Activated CD8-positive, alpha-beta memory T cell treated with anti-CD3 and anti-CD28 coated beads, Interleukin-2, amount 50 U/mL, for 48 hours (primary cell): ENCODE measurements at places on chromosomes 1 and 21.
A peak's percentile ranks its signal among the peaks of the same experiment; 100 is the strongest.

DNA sequence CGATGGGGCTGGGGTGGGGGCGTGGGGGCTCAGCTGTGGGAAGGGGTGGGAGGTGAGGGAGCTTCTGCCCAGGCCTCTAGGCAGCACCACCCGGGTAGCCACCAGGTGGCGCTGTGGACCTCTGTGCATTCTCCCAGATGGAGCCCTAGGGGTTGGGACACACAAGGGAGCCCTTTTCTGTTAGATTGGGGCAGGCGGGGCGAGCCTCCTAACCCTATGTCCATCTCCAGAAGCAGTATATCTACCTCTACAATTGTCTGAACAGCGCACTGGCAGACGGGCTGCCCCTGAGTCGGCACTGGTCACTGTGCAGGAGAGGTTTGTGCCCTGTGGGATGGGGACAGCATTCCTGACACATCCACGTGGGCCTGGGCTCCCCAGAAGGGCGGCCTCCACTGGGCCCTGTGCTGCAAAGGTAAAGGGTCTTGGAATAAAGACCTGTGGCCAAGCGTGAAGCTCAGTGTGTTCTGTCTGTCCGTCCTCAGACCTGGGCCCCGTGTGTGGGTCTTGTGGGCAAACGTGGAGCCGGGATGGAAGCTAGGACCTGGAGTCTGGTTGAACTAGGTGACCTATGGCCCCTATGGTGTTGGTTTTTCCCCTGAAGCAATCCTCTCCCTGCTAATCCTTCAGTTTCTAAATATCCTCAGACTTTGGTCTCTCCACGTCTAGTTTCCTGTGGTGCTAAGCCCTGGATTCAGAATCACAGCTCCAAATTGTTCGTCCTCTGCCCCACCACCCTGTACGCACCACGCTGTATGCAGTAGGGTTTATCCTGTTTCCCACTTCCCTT lies 4.4 kb upstream of the LGR6 start:
- peak; percentile 96 for DNase-seq

DNA sequence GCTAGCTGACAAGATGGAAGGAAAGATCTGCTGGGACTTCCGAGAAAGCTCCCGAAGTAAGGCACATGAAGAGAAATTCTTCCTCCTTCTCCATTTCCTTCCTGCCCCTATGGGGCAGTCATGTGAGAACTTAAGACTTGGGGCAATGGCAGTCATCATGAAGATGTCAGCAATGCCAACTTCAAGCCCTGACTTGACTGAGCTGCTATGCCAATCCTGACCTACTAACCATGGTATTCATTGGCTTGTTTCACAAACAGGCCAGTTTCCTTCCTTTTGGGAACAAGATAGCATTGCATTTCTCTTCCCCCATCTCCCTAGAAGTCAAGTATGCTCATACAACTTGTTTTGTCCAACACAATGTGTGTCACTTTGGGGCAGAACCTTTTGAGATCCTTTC lies 25.5 kb downstream of the GRIK1 start:
- no peak for DNase-seq

DNA sequence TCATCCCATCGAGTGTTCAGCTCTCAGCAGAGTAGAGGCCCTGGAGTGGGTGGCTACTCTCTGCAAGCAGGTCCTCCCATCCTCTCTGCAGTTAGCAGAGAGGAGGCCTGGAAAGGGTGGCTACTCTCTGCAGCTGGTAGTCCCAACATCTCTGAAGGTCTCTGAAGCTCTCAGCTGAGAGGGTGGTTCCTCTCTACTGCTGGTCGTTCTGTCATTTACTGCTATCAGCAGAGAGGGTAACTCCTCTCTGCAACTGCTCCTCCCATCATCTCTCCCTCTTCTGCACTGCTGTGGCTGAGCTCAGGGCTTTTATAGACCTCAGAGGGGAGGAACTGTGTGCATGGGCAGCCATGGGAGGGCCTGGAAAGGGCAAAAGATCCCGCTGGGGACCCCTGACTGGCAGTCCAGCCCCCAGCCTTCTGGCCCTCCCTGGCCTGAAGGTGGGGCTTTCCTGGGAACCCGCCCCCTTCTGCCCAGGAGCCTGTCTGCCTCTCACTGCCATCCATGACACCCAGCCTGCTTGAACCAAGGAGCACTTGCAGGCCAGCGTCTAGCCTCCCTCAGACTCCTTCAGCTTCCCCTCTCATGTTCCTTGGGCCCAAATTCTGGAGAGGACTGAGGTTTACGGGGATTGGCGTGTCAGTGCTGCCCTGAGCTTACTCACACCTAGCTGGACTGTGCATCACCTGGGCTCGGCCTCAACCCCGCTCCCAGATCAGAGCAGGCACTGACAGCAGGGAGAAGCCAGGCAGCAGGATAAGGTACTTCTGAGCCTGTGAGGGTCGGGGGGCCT lies 898.3 kb upstream of the NEGR1 start:
- no peak for DNase-seq

- no peak for DNase-seq
Observed at GRCh38 chr1:50358962-50359361, 64.3 kb downstream of the DMRTA2 start.

DNA sequence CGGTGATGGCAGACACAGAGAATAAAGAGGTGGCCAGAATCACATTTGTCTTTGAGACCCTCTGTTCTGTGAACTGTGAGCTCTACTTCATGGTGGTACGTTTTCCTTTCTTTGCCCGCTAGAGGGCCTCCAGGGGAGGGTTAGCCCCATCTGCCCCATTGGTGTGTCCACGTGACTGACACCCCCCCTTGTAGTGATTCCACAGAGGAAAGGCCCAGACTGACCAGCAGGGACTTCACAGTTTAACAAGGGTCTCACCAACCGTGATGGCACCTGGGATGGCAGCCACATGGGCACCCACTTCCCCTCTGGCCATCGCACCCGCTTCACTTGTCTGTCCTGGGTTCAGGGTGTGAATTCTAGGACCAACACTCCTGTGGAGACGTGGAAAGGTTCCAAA lies 22.3 kb upstream of the SARS1 start:
- no peak for DNase-seq

DNA sequence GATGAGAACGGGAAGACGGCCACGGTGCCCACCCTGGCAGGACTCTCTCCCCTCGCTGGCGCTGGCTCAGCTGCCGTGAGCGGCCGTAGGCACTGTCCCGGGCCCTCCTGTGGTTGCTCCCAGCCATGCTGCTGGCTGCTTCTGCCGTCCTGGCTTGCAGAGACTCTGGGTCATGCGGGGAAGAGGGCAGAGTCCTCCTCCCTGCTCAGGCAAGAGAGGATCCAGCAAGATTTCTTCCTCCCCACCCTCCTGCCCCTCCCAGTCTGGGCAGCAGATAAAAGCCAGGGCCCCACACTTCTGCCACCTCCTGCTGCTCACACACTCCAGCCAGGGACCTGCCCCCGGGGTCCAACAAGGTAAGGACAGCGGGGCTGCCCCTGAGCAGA lies 60.1 kb downstream of the AGPAT3 start:
- DNase-seq = no peak

GRCh38 chr1:98045211-98045766 lies 124.5 kb upstream of the DPYD start:
- peak; percentile 54 for DNase-seq

- no peak for DNase-seq
Observed at GRCh38 chr1:47596328-47596727, 158.5 kb downstream of the FOXD2 start.

DNA sequence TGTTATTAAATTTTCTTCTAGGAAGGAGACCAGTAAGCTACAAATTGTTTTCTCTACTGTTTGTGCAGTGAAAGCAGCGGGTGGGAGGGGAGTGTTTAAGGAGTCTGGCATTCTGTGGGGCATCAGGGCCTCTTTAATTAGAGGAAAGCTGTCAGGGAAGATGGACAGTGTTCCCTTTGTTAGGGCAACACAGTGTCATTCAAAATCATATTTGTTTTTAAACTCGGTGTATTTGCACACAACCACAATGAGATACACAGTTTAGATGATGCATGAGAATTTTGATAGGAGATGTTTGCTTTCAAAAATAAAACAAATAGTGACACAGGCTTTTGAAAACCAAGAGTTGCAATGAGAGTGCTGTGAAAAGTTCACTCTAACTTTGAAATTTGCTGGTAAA lies 15.1 kb upstream of the ST6GALNAC3 start:
- DNase-seq = no peak

DNA sequence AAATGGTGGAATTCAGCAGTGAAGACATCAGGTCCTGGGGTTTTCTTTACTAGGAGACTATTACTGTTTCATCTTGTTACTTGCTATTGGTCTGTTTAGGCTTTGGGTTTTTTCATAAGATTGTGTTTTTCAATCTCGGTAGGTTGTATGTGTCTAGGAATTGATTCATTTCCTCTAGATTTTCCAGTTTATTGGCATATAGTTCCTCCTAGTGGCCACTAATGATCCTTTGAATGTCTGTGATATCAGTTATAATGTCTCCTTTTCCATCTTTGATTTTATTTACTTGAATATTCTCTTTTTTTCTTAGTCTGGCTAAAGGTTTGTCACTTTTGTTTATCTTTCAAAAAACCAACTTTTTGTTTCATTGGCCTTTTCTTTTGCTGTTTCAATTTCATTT lies 233.0 kb downstream of the RWDD3 start:
- no peak for DNase-seq

DNA sequence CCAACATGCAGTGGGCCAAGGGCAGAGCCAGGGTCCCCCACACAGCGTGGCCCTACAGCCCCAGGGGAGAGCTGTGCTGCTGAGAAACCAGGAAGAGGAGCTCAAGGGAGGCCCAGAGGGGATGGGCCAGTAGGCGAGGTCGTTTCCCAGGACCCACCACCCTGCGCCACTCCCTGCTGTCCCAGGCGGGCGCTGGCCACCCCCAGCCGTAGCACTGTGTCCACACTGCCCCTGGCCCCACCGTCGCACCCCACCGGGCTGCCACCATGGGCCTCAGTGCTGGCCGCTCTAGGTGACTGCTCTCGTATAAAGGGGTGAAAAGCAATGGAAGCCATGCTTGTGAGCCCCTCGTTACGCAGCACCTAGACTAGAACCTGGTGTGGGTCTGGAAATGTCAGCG lies 22.4 kb downstream of the NADK start:
- DNase-seq = no peak

DNA sequence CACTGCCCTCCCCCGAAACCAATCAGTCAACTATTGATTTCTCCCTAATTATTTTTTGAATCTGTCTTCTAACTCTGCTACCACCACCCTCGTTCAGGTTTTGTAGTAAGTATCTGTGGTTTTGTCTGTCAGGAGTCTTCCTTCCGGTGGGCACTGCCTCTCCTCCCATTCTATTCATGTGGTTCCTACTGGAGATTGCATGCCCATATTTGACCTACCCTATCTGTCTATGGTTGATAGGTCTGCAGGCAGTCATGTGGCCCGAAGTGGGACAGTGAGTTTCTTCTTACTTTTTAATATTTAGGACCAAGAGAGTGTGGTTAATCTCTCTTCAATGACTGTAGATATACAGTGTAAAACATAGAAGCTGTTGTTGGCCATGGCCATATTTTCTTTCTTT lies 17.8 kb upstream of the MAST2 start:
- no peak for DNase-seq

- no peak for DNase-seq
Observed at GRCh38 chr1:54047384-54048305, 5.4 kb downstream of the TMEM59 start.

DNA sequence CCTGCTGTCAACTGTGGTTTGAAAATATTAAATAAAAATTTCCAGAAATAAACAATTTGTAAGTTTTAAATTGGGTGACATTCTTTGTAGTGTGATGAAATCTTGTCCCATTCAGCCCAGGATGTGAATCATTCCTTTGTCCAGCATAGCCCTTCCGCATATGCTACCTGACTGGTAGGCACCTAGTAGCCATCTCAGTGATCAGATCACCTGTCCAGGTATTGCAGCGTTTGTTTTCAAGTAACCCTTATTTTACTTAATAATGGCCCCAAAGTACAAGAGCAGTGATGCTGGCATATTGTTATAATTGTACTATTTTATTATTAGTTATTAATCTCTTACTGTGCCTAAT lies 351.6 kb upstream of the B3GALT2 start:
- DNase-seq = no peak

GRCh38 chr1:25484096-25484495 lies 53.4 kb downstream of the MACO1 start:
- DNase-seq = no peak

GRCh38 chr1:201714542-201715329 lies 114.2 kb upstream of the IPO9 start:
- no peak for DNase-seq

DNA sequence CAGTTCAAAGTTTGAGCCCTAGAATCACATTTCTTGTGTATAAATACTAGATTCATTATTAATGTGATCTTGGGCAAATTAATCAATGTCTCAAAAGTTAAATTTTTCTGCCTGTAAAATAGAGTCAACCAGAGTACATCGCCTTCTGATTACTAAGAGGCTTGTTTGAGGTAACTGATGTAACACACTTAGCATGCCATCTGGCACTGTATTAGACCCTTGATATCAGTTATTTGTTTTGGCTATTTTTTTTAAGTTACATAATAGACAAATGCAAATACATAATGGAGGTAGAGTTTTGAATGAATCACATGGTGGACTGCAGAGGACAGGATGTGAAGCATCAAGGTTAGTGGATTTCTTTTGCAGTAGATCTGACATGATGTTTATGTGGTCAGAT lies 298.4 kb downstream of the ADGRL2 start:
- DNase-seq = no peak

- DNase-seq = no peak
Observed at GRCh38 chr1:11786168-11786567, 19.6 kb downstream of the MTHFR start.
